NCI-H510A (cell line): ENCODE measurements at places on chromosomes 1 and 21.
A peak's percentile ranks its signal among the peaks of the same experiment; 100 is the strongest.

DNA sequence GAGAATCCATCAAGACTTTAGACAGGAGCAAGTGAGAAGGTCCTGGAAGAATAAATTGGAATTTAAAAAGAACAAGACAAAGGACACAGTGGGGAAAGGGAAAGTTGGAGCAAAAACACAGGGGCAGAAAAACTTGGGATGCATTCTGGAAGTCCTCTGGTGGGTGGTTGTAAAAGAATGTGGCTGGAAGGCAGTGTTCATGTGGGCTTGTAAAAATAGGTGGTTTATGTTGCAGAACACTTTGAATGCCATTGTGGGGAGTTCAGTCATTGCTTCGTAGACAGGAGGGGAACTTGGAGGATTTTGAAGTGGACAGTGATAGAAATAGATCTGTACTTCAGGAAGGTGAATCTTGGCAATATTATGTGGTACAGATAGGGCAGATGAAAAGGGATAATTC lies 15.2 kb downstream of the KIF1B start:
- no peak for DNase-seq

DNA sequence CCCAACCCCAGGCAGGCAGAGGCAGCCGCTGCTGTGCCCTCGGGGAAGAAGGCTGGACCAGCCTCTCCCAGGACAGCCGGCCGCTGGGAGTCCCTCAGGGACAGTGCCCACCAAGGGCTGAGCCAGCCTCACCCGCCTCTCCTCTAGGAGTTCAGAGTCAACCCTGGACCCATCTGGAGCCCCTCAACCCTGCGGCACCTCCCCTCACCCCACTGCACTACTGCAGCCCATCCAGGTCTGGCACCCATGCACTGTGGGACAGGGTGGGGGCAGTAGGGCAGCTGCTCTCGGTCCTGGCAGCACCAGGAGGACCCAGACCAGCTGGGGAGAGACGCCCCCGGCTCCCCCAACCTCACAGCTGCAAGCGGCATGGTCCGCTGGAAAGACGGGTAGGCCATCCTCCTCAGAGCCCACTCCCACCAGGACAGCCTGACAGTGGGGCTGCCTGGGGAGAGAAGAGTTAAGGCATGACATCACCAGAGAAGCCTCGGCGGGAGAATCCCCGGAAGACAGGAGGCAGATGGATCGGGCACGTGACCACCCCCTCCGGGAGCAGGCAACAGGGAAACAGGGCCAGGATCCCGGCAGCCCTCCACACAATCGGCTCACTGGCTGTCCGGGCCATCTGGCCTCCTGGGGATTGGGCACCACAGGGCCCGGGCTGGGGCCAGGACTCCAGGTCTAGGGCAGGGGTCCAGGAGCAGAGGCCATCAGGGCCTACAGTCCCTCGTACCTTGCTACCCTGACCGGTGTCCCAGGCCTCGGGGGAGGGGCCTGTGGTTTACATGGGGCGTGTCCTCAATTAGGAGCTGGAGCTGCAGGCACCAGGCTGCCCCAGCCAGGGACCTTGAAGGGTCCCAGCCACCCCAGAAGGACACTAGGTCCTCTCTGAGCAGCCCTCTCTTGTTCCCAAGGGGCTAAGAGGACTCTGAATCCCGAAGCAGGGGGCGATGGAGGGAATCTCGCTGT lies 3.1 kb downstream of the ACAP3 start:
- peak; percentile 96 for DNase-seq

- no peak for DNase-seq
Observed at GRCh38 chr1:86773341-86774288, 69.2 kb downstream of the SH3GLB1 start.

- DNase-seq = no peak
Observed at GRCh38 chr1:41626616-41627375, 142.3 kb upstream of the EDN2 start.

DNA sequence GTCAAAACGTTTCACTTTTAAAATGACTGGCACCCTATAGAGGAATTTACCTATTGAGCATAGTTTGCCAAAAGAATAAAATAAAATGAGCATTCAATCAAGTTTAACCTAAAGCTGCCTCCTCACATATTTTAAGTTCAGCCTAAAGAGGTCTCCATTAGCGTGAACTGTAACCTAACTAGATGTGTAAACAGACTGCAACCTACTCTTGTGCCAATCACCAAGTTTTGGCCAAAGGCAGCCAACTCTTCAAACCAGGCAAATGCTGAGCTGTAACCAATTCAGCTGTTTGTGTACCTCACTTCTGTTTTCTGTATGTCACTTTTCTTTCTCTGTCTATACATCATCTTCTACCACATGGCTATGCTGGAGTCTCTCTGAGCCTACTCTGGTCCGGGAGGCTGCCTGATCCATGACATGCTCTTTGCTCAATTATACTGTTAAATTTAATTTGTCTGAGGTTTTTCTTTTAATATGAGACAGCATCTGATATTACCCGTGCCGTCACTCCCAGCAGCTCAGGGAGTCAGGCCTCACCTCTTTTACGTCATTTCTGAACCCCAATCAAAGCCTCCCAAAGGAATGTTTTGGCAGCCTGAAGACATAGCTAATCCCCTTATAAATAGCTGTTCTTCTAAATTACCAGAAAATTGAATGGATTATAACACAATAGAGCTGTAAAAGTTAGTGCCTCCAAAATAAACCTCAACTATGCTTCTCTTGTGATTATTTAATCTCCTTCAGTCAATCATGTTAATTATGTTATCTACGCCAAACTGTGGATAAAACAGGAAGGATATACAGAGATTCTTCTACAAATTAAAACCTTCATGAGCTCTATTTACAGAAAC lies 81.0 kb upstream of the NR5A2 start:
- DNase-seq = no peak

DNA sequence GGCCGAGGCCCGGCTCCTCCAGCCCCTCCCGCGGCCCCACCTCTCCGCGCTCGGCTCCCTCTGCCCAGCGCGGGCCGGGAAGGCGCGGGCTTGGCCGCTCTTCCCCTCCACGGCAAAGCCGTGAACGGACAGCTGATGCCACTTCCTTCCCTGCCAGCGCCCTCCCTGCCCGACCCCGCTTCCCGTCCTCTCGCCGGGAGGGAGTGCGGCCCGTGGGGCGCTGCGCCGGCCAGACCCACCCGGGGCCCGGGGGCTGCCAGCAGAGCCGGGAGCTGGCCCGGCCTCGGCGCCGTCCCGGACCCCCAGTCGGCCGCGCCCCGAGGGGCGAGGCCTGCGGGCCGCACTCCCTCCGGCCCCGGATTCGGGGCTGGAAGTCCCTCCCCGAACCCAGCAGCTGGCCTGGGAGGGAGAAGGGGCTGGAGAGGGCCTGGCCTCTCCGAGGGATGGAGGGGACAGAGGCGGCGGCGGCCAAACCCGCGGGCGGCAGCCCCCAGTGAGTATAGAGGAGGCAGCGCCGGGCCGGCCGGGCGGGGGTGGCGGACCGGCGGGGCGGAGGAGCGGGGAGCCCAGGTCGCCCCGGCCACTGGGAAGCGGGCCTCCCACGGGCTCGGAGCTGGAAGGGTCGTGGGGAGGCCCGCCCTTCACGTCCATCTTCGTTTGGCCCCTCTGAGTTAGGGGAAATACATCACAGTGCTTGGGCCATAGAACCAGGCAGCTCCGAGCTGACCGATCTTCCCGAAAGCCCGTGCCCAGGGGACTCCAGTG lies at the start of gene KIAA1614:
Gene KIAA1614, plus strand, starts transcription at position 97 of the 765 bp plus-strand sequence. Its CDS starts 347 bp downstream, at position 444.
- DNase-seq = no peak

- no peak for DNase-seq
Observed at GRCh38 chr1:236576004-236576403, 28.3 kb downstream of the HEATR1 start.

DNA sequence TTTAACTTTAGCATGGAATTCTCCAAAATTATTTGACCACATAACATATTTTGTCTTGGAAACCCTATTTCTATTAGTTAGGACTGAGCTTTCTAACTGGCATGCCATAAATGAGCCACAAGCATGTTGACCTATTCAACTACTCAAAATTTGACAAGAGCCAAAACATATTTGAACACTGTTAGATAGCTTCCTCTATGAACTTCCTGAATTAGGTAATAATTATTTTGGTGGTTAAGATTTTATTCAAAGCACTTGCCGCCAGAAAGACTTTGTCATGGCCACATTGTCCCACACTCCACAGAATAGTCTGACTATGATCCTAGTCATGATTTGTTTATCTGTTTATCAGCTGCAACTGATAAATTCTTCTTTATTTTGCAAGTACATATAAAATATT lies 23.1 kb upstream of the CTPS1 start:
- no peak for DNase-seq

- no peak for DNase-seq
Observed at GRCh38 chr1:163459539-163459938, 137.8 kb downstream of the NUF2 start.

DNA sequence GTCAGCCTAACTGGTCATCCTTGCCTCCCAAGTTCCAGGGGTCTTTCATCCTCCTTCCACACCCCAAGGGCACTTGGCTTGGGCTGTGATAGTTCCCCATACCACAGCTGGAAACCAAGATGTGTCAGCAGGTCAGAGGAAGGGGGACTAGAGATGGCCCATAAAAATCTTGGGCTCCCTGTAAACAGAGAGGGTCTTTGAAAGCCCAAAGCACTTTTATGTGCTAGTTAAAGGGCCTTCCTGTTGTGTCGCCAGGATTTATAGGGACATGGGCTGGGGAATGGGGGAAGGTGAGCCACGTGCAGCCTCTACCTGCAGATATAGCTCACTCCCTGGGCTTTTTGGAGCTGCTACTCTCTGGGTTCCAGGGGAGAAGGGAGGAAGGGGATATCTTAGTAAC lies 11.9 kb upstream of the UBL4B start:
- DNase-seq = no peak

DNA sequence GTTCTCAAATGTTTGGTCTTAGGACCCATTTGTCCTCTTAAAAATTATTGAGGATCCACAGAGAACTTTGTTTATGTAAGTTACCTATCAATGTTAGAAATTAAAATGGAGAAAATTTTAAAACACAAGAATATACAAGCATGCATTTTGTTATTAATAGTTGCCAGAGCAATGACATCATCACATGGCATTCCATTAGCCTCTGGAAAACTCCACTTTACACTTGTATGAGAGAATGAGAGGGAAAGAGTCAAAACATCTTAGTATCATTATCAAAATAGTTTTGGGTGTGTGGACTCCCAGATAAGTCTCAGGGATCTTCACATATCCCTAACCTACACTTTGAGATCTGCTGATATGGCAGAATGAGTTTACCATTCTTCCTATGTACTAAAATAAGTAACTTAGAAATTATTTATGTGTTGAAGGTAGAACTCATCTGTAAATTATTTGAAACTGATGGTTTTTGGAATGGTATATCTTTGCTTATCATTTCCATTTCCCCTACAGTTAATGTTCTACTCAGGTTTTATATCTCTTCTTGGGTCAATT lies 48.8 kb downstream of the RNF220 start:
- DNase-seq = no peak
